Smooth muscle cell of the pulmonary artery (primary cell): ENCODE measurements at places on chromosomes 5 and 9. TPM values are rescaled to one million over a fixed set of nuclear protein-coding genes. Genes with fewer than 3 reads are reported as not detected.

Gene CCL27
- total RNA-seq: 0.17 TPM in 1 of 2 replicates, not detected in the other

Gene PHF24
- 0.07 and 0.10 TPM in 2 replicates for total RNA-seq

Gene FIBCD1
- total RNA-seq: 7.2 and 10.7 TPM in 2 replicates

Gene PCDHA8
- total RNA-seq: 0.07 and 0.26 TPM in 2 replicates

Gene TEK
- total RNA-seq: 3.4 and 15.5 TPM in 2 replicates

Gene PCDH12
- total RNA-seq: 0.36 and 0.46 TPM in 2 replicates

Gene LOX
- 669 and 1,031 TPM in 2 replicates for total RNA-seq

Gene SPATA31C1
- not detected in 2 replicates for total RNA-seq

Gene CAVIN4
- 1.6 TPM in 2 replicates for total RNA-seq

Gene LCN9
- total RNA-seq: not detected in 2 replicates

Gene PCDHB2
- 3.6 and 4.4 TPM in 2 replicates for total RNA-seq

Gene STKLD1
- 0.20 and 0.33 TPM in 2 replicates for total RNA-seq

Gene SGCD
- 2.5 and 9.8 TPM in 2 replicates for total RNA-seq

Gene PITX1
- 0.78 and 3.5 TPM in 2 replicates for total RNA-seq

Gene CSF1R
- total RNA-seq: 0.26 and 0.69 TPM in 2 replicates

Gene KIF12
- not detected in 2 replicates for total RNA-seq

Gene LCN2
- total RNA-seq: not detected in 2 replicates

Gene BARX1
- total RNA-seq: 0.13 TPM in 2 replicates

Gene C5orf52
- total RNA-seq: not detected in 2 replicates

Gene ROR2
- total RNA-seq: 2.0 TPM in 1 of 2 replicates, not detected in the other

Gene PKD2L2
- not detected in 2 replicates for total RNA-seq

Gene IGIP
- total RNA-seq: 24.0 and 32.8 TPM in 2 replicates

Gene SNX30
- total RNA-seq: 13.3 and 18.3 TPM in 2 replicates

Gene LAMC3
- 0.30 and 0.33 TPM in 2 replicates for total RNA-seq

Gene GABRA1
- 0.17 TPM in 1 of 2 replicates, not detected in the other for total RNA-seq

Gene ARL10
- 30.0 and 37.4 TPM in 2 replicates for total RNA-seq

Gene MPDZ
- total RNA-seq: 82.4 and 83.3 TPM in 2 replicates

Gene ANKDD1B
- 0.96 and 1.2 TPM in 2 replicates for total RNA-seq

Gene SPATA31A5
- total RNA-seq: not detected in 2 replicates

Gene NEUROG1
- not detected in 2 replicates for total RNA-seq

Gene SH3TC2
- total RNA-seq: 2.4 and 3.1 TPM in 2 replicates

Gene ADAMTS16
- total RNA-seq: not detected in 2 replicates
